SK-N-SH (cell line): ENCODE measurements at places on chromosomes 7 and 10.

- no peak for DNase-seq
Measured at GRCh38 chr7:28168393-28169158, 12.0 kb downstream of the JAZF1 start.

DNA sequence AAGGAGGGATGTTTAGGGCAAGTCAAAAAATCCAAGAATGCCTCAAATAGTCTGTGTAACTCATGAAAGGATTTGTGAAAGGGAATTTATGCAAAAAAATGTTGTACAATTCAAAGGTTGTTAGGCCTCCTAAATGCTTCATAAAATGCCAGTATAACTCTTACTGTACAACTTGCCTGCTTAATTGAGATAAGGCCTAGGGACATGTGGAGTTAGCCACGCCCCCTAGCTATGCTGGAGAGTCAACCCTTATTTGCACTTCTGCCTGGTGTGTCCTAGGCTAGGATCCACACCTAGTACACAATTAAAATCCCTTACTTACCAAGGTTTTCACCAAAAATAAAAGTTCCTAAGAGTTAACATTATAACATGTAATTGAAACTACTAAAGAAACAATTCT lies 77.2 kb downstream of the ZNF680 start:
- no peak for DNase-seq

GRCh38 chr7:24073651-24074420 lies 210.2 kb upstream of the NPY start:
- DNase-seq, result no peak

- DNase-seq, result no peak
Measured at GRCh38 chr10:29881336-29881771, 178.0 kb downstream of the JCAD start.

- DNase-seq, result no peak
Measured at GRCh38 chr10:132619927-132620326, 82.3 kb downstream of the INPP5A start.

GRCh38 chr7:3578399-3578798 lies 277.3 kb downstream of the SDK1 start:
- no peak for DNase-seq
